ENCODE measurements at places on chromosomes 4 and X.

- DNase-seq = no peak
Observed at GRCh38 chrX:72478853-72479252, 93.8 kb downstream of the HDAC8 start.

DNA sequence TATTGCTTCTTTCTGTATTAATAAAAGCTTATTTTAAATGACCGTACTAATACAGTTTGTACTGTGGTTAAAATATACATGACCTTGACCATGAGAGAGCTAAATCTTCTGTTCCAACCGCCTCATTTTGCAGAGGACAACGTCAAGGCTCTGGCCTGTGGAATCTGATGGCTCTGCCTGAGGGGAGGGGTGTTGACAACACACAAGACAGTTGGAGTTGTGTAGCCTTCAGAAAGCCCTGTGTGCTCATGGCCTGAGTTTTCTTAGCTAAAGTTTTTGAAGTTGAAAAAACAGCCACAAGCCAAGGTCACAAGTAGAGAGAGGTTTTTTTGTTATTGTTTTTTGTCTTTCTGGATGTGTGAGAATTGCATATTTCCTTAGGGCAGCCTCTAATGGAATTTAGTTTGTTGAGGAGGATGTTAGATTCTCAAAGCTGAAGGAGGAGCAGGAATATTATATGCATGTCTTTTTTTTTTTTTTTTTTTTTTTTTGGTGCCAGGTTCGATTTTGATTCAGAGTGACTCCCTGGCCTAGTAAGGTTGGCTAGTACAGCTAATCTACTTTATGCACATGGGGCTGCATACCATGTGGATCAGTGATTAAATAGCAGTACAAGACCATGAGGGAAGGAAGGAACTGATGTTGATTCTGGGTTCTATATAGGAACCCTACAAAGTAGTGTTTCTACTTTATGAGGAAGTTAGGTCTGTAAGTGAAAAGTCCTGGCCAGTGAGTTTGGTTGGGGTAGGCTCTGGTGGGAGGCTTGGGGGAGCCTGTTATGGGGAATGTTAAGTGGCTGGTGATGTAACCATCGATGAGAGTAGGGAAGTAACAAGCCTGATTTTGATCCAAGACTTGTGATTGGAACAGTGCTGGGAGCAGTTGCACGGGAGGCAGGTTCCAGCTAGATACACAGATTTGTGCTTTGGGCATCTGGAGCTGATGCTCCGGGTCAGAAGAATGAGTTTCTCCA lies 20.3 kb downstream of the SMS start:
- DNase-seq = no peak

DNA sequence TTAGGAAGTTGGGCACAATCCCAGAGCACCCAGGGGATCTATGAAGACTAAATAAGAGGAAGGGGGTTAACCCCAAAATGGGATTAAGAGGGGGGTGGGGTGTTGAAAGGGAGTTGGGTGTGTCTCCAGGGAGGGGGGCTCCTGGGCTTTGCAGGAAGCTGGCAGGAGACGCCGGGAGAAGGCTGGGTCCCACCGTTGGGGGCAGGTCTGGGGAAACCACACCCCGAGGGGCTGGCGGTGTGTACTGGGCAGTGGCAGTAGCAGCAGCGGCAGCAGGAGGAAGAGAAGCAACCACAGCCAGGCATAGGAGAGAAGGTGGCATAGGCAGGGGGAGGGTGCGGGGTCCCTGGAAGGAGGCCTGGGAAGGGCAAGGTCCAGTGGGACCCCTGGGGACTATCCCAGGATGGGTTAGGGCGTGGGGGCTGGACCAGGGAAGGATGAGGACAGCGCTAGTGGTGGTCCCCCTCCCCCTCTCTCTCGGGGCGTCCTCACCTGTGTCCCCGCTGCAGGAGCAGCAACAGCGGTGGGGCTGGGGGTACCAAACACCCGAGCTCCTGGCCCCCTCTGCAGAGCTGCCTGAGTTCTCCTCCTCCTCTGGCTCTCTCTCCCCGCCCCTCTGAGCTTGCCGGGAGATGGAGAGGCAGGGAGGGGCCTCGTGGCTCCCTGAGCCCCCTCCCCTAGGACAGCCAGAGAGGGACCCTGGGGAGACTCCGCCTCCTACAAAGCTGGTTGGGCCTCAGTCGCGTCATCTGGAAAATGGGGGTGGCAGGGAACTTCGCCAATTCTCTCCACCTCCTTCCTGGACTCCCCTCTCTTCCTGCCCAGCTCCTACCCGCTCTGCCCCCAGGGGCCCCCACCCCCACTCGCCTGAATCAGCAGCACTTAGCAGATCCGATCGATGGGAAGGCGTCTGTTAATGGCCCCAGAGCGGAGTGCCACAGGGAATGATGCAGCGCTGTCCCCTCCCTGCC lies at the start of gene KCND1:
KCND1 (minus strand) TSS at position 596 of the 971 bp plus-strand sequence. CDS start 1,573 bp downstream, outside the sequence.
- DNase-seq = no peak

GRCh38 chr4:10054571-10055041 lies 33.3 kb upstream of the SLC2A9 start:
- no peak for DNase-seq

DNA sequence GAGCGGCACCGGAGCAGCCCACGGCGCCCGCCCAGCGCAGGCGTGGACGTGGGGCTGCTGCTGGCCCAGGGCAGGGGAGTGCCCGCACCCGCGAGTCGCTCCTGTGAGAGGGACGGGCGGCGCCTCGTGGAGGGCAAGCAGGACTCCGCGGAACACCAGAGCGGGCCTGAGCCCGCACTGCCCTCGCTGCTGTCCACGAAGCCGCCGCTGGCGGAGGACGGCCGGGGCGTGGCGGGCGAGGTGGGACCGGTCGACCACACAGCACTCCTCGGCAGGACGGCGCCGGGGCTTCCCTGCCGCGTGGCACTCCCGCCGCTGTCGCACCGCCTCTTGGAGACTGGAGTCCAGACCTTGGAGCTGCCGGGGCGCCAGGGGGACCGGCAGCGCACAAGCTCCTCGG lies 29.0 kb downstream of the FAM53A start:
- DNase-seq = no peak

DNA sequence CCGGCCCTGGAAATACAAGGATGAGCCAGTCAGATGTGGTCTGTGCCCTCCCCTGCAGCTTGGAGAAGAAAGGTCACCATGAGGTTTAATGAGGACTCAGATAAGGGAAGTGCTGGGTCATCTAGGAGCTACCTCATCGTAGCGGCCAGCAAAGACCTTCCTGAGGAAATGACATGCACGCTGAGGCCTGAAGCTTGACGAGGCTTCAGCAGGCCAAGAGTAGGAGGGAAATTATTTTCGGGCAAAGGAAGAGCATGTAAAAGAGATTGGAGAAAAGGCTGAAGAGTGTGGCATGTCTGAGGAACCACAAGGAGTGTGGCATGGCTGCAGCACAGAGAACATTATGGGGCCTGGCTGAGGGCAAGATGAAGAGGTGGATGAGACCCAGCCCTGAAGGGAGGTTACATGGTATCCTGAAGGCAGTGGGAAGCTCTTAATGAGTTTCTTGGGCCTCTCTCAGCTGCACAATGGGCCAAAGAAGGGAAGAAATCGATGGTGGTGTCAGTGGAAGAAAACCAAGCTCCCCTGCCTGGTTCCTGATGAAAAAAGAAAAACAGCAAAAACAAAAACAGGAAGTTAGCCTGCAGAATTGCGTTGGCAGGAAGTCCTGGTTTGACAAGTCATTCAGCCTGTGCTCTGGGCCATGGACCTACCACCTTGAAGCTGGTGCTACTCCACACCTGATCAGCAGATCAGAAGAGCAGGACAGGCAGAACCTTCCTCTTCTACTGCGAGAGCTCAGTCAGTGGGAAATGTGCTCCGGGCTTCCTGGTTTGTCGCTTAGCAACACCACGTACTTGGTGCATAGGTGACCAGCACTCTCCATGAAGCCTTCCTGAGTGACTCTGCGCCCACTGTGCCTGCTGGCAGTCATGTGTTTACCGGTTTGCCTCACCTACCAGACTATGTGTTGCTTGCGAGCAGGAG lies 134.5 kb upstream of the KLF3 start:
- DNase-seq = peak; percentile 11

DNA sequence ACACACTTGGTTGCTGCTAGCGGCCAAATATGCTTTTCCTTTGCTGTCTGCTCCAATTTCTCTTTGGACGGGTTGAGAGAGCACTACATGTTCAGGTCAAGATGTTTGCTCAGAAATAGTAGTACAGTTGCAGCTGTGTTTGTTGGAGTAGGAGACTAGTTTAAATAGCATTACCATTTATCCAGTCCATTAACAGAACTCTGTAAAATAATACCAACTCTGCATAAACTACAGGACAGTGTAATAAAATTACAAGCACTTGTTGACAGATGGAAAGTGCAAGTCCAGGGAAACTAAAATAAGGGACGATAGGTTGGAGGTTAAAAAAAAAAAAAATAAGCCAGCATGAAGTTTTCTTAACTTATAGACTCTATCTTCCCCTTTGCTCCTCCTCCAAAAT lies 20.2 kb downstream of the SLIT2 start:
- DNase-seq = no peak

GRCh38 chr4:152938237-152938947 lies 2.3 kb downstream of the FHDC1 start:
- no peak for DNase-seq

All from activated CD8-positive, alpha-beta memory T cell treated with anti-CD3 and anti-CD28 coated beads for 4 hours (primary cell).